Hematopoietic multipotent progenitor cell (in vitro differentiated cells): ENCODE measurements at places on chromosomes 4 and X.

DNA sequence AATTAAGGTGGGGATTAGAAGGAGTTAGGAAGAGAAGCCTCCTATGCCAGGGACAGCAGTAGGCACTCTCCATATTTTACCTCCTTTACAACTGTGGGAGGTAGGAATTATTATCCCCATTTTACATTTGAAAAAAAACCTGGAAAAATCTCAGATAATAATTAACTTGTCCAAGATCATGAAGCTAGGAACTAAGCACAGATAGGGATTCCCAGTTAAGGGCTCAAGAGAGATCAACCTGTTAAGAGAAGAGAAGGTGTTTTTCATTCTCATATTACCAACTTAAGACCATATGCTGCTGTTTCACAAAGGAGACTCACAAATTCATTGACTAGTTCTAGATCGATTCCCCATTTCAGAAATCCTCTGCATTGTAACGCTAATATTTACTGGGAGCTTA is 16.1 kb upstream of the FAM47E start:
- DNase-seq = no peak

- DNase-seq = no peak
Measured at GRCh38 chrX:74408304-74408703, 13.0 kb upstream of the SLC16A2 start.

DNA sequence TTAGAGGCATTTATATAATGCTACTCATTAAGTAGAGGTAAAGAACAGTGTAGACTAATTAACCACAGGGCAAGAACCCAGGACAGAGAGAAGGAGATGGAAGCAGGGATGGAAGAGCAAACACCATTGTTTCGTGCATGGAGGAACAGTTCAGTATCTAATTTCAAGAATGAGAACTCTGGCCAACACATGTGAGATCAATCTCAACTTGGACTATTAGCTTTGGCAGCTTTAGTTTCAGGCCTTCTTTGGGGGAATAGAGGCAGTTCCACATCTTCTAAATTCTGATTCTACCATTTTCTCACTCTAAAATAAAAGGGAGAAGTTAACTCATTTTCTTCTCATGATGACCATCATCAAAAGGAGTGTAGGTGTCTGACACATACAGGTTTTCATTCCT is 207.0 kb downstream of the LDB2 start:
- no peak for DNase-seq

GRCh38 chrX:386768-387575 is at the start of gene PPP2R3B:
Gene PPP2R3B, minus strand, starts transcription at chrX:386907. Its CDS starts 216 bp downstream, at chrX:386691.
- DNase-seq = peak; percentile 99

DNA sequence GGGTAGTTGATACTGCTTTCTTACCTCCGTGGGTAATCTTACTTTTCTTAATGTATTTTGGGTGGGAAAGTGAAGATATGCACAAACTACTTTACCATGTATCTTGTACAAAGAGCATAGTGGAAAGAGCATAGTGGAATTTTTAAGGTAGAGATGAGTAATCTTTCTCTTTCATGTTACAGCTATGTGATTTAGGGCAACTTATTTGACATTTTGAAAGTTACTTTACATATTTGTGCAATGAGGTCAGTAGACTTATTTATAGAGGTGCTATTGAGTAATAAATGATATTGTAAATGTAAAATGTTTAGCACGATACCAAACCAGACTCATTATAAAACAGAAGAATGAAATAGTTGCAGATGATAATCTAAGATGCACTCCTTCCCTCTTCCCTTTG is 351.2 kb downstream of the TRAM1L1 start:
- DNase-seq = no peak

GRCh38 chr4:73735231-73735630 is 5.1 kb upstream of the CXCL8 start:
- no peak for DNase-seq
